Osteoblast (primary cell): ENCODE measurements at places on chromosomes 2 and 18. TPM values are rescaled to one million over a fixed set of nuclear protein-coding genes. Genes with fewer than 3 reads are reported as not detected.

Gene ZSWIM2
- 0.29 TPM in 1 of 2 replicates, not detected in the other for total RNA-seq

GRCh38 chr2:85699325-85699724, 5.2 kb downstream of the GNLY start:
- H3K27me3 ChIP-seq, result no peaks in the 10 kb centered on the region
- H3K36me3 ChIP-seq, result no peaks in the 10 kb centered on the region
- H3K4me1 ChIP-seq, result peaks cover 13% of the 10 kb centered on the region
- no peak overlapping the region for H3K4me3 ChIP-seq

Gene LRRTM1
- total RNA-seq, result 0.29 TPM in 1 of 2 replicates, not detected in the other

Gene SLC9A2
- under 0.01 TPM in 2 replicates for total RNA-seq

Gene IRS1
- total RNA-seq, result 24.5 and 27.9 TPM in 2 replicates

Gene NRP2
- 145 and 183 TPM in 2 replicates for total RNA-seq

DNA sequence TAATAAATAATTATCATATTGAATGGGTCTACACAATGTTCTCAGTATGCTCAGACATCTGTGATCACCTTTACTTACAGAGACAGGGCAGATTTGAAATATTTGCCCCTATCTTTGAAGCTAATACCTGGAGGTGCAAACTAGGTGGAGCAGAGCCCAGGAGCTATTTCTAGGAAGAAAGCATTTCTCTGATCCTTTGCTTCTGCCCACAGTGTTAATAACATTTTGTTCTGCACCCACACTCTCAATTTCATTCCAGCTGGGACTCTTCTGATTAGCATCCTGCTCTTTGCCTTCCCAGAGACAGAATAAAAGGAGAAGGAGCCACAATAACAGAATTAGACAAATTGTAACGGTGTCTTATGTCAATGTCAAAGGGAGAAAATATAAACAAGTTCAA, 11.6 kb upstream of the SCN2A start:
- H3K36me3 ChIP-seq, result no peaks in the 10 kb centered on the region
- no peaks in the 10 kb centered on the region for H3K27me3 ChIP-seq
- H3K4me1 ChIP-seq, result no peaks in the 10 kb centered on the region
- H3K27ac ChIP-seq, result no peak overlapping the region
- no peak for DNase-seq

Gene SERPINB11
- total RNA-seq, result not detected in 2 replicates

GRCh38 chr2:144890828-144891227, 370.9 kb upstream of the ZEB2 start:
- H3K4me1 ChIP-seq, result no peaks in the 10 kb centered on the region
- H3K27me3 ChIP-seq, result no peaks in the 10 kb centered on the region
- H3K27ac ChIP-seq, result no peak overlapping the region
- no peak for DNase-seq
- no peak overlapping the region for H3K4me3 ChIP-seq

Gene PELI1
- total RNA-seq, result 5.1 and 5.6 TPM in 2 replicates

DNA sequence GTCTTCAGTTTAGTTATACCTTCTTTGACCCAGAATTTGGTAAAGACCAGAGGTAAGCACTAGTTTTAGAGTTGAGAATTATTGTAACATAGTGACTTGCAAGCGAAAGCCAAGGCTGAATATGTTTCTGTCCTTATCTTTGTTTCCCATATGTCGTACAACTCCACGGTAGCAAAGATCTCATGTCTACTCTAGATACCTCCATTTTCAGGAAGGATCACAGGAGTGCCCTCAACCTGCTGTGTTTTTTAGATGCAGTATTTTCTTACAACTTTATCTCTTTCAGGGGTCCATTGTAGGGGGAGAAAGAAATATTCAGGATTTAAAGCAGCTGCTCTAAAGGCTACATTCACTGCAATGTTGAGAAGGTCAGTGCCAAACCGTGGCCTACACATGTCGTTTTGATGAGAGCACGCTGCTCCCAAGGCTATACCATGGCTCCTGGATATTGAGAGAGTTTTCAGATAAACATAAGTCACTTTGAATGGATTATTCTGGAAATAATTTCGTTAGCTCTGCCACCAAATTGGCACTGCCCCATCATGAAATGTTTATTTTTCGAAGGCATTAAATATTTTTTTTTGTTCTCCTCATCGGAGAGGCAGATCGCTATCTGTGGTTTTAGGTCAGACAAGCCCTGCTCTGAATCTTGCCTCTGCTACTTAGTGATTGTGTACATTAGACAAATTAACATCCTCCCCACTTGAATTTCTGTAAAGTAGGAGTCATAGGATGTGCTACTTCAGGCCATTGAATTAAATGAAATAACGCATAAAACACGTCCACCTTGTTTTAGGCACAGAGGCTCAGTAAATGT, 2.1 kb downstream of the RHBDD1 start:
- peaks cover 4% of the 10 kb centered on the region for H3K36me3 ChIP-seq
- peak; percentile 45 for DNase-seq
- peaks cover 11% of the 10 kb centered on the region for H3K4me1 ChIP-seq
- no peak overlapping the region for H3K4me3 ChIP-seq
- no peaks in the 10 kb centered on the region for H3K27me3 ChIP-seq
- no peak overlapping the region for H3K27ac ChIP-seq

GRCh38 chr18:36889321-36889720, 60.4 kb downstream of the KIAA1328 start:
- peak; percentile 77 for DNase-seq
- no peaks in the 10 kb centered on the region for H3K36me3 ChIP-seq
- no peak overlapping the region for H3K27ac ChIP-seq

DNA sequence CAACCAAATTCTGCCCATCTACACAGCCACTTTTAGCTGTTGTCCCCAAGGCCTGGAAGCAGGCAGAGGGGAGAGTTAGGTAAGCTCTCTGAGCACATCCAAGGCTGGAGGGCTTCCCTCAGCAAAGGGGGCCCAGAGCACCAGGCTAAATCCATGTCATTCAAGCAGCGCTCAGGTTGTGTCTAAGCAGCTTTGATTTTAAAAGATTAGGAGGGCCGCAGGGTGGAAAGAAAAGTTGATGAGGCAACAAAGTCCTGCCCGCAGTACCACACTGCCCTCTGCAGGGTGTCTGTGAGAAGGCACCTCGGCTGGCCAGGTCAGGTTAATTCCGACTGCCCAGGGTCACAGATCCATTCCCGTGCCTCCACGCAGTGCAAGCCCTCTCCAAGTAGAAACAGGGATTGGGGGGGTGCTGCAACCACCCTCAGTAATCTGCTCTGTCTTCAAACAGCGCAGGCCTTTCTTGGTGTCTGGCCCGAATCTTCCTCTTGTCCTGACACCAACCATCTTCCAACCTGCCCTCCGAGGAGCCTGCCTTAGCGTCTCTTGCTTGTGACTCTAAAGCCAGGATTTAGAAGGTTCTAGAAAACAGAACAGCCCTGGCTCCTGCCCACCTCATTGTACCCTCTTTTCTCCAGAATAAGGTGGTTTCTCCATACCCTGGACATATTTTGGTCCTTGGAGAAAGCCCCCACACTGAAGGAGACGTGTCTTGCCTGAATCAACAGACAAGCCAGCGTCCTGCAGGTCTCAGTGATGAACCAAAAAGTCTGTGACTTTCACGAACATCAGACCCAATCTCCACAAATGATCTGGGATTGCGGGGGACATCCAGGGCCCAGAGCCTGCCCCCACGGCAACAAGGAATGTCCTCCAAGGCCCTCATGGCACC, 289.2 kb downstream of the TNS1 start:
- no peak overlapping the region for H3K27ac ChIP-seq
- DNase-seq, result no peak
- peaks cover 36% of the 10 kb centered on the region for H3K4me1 ChIP-seq

DNA sequence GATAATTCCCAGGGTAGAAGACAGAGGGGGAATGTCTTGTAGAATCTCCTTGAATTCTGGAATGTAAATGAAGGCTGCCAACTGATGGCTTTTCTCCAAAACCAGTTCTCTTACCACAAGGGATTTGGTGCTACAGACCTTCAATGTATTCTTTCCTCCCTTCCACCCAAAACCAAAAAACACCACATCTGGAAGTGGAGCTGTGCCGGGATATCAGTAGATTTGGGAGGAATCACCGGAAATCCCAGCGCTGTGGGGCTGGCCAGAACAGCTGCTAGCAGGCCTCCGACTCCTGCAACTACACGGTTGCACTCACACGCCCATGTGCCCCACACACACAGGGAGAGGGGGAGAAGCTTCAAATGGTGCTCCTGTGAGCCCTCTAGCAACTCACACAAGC, 45.7 kb downstream of the RPL31 start:
- no peak overlapping the region for H3K27ac ChIP-seq
- DNase-seq, result peak; percentile 75
- H3K4me3 ChIP-seq, result no peak overlapping the region
- H3K36me3 ChIP-seq, result no peaks in the 10 kb centered on the region

Gene ANKRD62
- total RNA-seq, result not detected in 2 replicates

GRCh38 chr2:134583462-134583861, 135.3 kb downstream of the TMEM163 start:
- no peak overlapping the region for H3K4me3 ChIP-seq
- no peaks in the 10 kb centered on the region for H3K27me3 ChIP-seq
- no peaks in the 10 kb centered on the region for H3K4me1 ChIP-seq
- no peak overlapping the region for H3K27ac ChIP-seq

- H3K4me1 ChIP-seq, result peaks cover 3% of the 10 kb centered on the region
- no peak overlapping the region for H3K27ac ChIP-seq
- no peak overlapping the region for H3K4me3 ChIP-seq
- DNase-seq, result peak; percentile 91
- H3K36me3 ChIP-seq, result no peaks in the 10 kb centered on the region
Observed at GRCh38 chr18:79634593-79635426, 44.8 kb upstream of the CTDP1 start.

DNA sequence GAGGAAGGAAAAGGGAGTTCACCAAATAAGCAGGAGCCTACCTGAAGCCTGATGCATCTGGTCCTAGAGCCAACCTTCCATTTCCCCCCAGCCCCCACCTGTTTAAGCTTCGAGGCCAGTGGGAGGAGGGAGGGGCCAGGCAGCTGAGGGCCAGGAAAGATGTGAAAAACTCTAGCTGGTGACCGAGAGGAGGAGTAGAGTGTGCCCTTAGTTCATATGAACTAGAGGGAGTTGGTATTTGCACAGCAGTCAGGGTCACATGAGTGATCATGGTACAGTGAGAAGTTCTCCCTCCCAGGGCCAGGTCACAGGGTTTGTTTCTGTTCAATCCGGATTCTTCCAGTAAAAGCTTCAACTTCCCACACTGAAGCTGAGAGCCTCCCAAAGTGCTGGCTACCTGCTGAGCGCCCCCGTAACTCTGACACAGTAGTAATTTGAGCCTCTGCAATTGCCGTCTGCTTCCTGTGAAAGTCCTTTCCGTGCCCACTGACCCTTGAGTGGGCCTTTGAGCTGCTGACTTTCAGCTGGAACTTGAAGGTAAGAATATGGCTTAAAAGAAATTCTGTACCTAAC, at the start of gene SULT1C2:
TSS of gene SULT1C2 (plus strand) at position 362 of the 573 bp plus-strand sequence. CDS start 4,773 bp downstream, outside the sequence.
- H3K27me3 ChIP-seq, result no peaks in the 10 kb centered on the region
- H3K4me1 ChIP-seq, result no peaks in the 10 kb centered on the region
- DNase-seq, result no peak
- H3K27ac ChIP-seq, result no peak within 1 kb of the TSS
- H3K4me3 ChIP-seq, result no peak within 1 kb of the TSS
- no peaks in the 10 kb centered on the region for H3K36me3 ChIP-seq

Gene UGT1A5
- total RNA-seq, result not detected in 2 replicates

Gene IL36RN
- not detected in 2 replicates for total RNA-seq

GRCh38 chr18:34872066-34872465, 162.0 kb downstream of the DTNA start:
- H3K27ac ChIP-seq, result no peak overlapping the region
- no peak overlapping the region for H3K4me3 ChIP-seq
- DNase-seq, result peak; percentile 13
- H3K27me3 ChIP-seq, result no peaks in the 10 kb centered on the region
- H3K4me1 ChIP-seq, result no peaks in the 10 kb centered on the region

GRCh38 chr2:134401081-134401497, 147.2 kb downstream of the MGAT5 start:
- peaks cover 62% of the 10 kb centered on the region for H3K4me1 ChIP-seq
- peak overlapping the region; percentile 90 for H3K27ac ChIP-seq
- H3K36me3 ChIP-seq, result no peaks in the 10 kb centered on the region
- no peak overlapping the region for H3K4me3 ChIP-seq
- DNase-seq, result no peak
